ENCODE measurements at places on chromosomes 4 and X.

DNA sequence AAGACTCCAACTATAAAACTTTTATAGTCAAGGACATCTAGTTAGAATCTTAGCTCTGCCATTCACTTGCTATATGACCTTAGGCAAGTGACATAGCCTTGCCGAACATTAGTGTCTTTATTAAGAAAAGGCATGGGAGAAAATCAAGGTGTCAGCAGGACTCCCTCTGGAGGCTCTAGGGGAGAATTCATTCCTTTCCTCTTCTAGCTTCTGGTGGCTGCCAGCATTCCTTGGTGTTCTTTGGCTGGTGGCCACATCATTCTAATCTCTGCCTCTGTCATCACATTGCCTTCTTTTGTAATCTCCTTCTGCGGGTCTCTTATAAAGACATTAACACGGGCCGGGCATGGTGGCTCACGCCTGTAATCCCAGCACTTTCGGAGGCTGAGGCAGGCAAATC lies 99.8 kb downstream of the PPP1R2C start:
- no peak for DNase-seq

- DNase-seq = no peak
Observed at GRCh38 chr4:27412613-27413012, 552.0 kb downstream of the STIM2 start.

DNA sequence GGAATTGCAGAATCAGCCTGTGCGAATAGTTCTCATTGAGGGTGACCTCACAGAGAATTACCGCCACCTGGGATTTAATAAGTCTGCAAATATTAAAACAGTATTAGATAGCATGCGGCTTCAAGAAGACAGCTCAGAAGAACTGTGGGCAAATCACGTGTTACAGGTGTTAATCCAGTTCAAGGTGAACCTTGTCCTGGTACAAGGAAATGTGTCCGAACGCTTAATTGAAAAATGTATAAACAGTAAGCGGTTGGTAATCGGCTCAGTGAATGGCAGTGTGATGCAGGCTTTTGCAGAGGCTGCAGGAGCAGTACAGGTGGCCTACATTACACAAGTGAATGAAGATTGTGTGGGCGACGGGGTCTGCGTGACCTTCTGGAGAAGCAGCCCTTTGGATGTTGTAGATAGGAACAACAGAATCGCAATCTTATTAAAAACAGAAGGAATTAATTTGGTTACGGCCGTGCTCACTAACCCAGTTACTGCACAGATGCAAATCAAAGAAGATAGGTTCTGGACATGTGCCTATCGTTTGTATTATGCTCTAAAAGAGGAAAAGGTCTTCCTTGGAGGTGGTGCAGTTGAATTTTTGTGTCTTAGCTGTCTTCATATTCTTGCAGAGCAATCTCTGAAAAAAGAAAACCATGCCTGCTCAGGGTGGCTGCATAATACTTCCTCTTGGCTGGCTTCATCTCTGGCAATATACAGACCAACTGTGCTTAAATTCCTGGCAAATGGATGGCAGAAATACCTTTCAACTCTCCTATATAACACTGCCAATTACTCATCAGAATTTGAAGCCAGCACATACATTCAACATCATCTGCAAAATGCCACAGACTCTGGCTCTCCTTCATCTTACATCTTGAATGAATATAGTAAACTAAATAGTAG lies 10.7 kb downstream of the BBS12 start:
- no peak for DNase-seq

DNA sequence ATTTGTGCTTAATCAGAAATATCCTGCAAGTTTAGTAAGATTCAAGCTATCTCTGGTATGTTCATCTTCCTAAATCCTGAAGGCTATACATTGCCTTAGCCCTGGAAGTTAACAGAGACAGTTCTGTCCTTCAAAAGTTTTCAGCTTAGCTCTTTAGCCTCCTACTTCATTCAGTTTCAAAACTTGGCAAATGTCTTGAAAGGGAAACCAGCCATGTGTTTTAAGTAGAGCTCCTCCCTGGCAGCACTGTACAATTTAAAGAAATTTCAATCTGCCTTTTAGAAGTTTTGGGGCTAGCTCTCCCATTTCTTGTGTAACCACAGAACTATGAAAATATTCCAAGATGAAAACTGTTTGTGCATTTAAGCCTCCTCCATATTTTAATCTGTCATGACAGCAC lies 47.0 kb downstream of the FANCB start:
- no peak for DNase-seq

Data from stimulated activated CD8-positive, alpha-beta memory T cell treated with anti-CD3 and anti-CD28 coated beads, Interleukin-4, amount 100 ng/mL, for 1 hour (primary cell).